ENCODE measurements at places on chromosomes 5 and 9. TPM values are rescaled to one million over a fixed set of nuclear protein-coding genes. Genes with fewer than 3 reads are reported as not detected.

Gene TEX48
- total RNA-seq = 1.4 TPM

Gene PCDHB10
- total RNA-seq = not detected

Gene SHOC1
- not detected for total RNA-seq

Gene PITX1
- 0.76 TPM for total RNA-seq

Gene INSL4
- not detected for total RNA-seq

Gene C5orf58
- not detected for total RNA-seq

Gene PCDHGB4
- total RNA-seq = not detected

Gene GRIN1
- total RNA-seq = 0.38 TPM

Gene FRMD3
- total RNA-seq = 0.46 TPM

Gene MARVELD2
- total RNA-seq = 0.76 TPM

Gene PRSS3
- not detected for total RNA-seq

Gene ZNG1F
- 15.2 TPM for total RNA-seq

Gene ACSL6
- 8.2 TPM for total RNA-seq

Gene DYNC2I2
- total RNA-seq = 31.2 TPM

Gene LRRC19
- total RNA-seq = not detected

Gene AMBP
- total RNA-seq = not detected

Gene RNF208
- 10.3 TPM for total RNA-seq

Gene DBH
- not detected for total RNA-seq

Gene KIF12
- not detected for total RNA-seq

Gene CARTPT
- total RNA-seq = not detected

Gene GAPT
- total RNA-seq = not detected

Gene HMGXB3
- 34.6 TPM for total RNA-seq

Gene NUTM2F
- not detected for total RNA-seq

Gene ANKRD18A
- 6.0 TPM for total RNA-seq
